ENCODE measurements at places on chromosomes 11 and 22.
A peak's percentile ranks its signal among the peaks of the same experiment; 100 is the strongest.

GRCh38 chr11:115910379-115910778 lies 406.2 kb upstream of the CADM1 start:
- DNase-seq = no peak

DNA sequence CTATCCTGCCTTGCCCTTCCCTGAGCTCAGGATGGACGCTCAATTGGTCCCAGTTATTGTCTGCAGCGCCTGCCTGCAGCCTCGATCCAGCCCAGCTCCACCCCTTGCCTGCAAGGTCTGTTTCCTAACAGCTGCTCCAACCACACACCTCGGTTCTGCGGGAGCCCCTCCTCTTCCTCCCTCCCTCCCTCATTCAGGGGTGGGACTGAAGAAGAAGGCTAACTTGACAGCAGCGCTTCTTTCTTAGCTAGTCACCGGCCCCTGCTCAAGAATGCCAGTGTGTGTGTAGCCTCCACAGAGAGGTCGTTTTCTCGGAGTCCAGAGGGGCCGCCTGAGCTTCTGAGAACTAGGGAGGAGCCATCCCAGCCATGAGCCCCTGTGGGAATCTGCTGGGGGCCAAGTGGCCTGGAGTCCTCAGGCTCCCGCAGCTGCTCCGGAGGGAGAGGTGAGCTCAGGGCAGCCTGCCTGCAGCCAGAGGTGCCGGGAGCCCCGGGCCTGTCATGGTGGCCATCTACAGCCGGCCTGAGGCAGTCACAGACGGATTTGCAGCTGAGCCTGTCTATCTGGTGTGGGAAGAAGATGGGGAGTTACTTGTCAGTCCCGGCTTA lies 36.1 kb downstream of the LIMK2 start:
- peak; percentile 89 for DNase-seq

GRCh38 chr11:31714840-31715239 lies 96.3 kb downstream of the PAX6 start:
- DNase-seq = no peak

DNA sequence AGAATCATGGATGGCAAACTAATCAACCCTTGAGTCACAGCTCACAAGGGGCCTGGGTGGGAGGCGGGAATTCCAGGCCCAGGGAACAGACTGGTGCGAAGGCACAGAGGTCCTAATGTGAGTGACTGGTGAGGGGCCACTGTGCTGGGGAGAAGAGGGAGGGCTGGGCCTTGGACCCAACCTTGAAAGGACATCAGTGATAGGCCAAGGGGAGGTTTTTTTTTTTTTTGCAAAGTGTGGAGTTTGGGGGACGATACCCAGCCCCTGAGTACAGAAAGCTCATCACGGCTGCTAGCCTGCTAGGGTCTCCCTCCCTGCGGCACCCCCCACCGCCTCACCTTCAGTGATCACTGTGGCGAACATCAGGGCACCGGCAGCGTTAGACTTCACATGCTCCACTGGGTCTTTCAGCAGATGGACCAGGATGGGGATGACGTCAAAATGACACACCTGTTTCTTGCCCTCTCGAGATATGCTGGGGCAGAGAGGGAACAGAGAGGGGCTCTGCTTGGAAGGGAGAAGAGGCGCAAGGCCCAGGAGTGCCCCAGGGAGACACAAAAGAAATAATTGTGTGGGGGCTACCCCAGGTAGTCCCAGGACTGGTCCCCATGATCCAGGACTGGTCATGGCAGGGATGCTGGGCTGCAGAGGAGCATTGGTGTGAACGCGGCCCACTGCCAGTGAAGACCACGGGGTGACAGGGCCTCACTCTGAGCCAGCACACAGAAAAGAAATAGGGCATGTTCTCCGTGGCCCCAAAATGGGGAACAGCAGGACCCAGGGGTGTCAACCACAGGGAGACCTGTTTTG lies 8.6 kb upstream of the GNAZ start:
- no peak for DNase-seq
